CD4-positive, alpha-beta memory T cell (primary cell): ENCODE measurements at places on chromosomes 2 and 18.

DNA sequence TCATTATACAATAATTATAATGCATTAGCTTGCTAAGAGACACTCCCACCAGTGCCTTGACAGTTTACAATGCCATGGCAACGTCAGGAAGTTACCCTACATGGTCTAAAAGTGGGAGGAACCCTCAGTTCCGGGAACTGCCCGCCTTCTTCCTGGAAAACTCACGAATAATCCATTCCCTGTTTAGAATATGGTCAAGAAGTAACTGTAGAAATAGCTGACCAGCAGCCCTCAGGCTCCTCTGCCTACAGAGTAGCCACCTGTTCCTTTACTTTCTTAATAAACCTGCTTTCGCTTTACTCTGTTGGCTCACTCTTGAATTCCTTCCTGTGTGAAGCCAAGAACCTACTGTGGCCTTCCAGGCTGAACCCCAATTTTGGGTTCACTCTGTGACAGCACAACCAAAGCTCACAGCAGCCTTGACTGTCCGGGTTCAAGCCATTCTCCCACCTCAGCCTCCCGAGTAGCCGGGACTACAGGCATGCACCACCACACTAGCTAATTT, 20.0 kb upstream of the PTPN2 start:
- peak; percentile 45 for DNase-seq

GRCh38 chr18:79917853-79918614, 33.4 kb downstream of the SLC66A2 start:
- no peak for DNase-seq

DNA sequence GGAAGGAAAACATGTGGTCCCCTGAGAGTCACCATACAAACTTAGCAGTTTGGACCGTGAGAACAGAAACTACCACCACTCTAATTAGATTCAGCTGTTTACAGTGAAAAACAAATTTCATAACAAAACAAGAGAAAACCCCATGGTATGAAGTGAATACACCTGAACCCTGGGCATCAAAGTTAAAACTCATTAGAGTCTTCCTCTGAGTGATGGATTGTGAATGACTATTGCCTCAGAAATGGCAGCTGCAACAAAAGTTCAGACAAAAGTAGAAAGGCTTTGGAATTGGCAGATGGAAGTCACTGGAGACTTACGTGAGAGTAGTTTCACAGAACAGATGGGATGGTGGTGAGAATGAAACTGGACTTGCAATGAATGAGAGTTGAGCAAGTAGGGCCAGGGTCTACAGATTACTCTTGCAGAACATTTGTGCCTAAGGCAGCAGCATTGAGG, 98.0 kb downstream of the AAK1 start:
- DNase-seq, result no peak

- no peak for DNase-seq
Measured at GRCh38 chr2:144704709-144705095, 184.8 kb upstream of the ZEB2 start.

- no peak for DNase-seq
Measured at GRCh38 chr18:6444466-6445228, 29.9 kb upstream of the L3MBTL4 start.
